ENCODE measurements at places on chromosomes 1 and 21. TPM values are rescaled to one million over a fixed set of nuclear protein-coding genes. Genes with fewer than 3 reads are reported as not detected.

GRCh38 chr21:37224861-37225839 lies 42.0 kb downstream of the VPS26C start:
- no peak for DNase-seq

DNA sequence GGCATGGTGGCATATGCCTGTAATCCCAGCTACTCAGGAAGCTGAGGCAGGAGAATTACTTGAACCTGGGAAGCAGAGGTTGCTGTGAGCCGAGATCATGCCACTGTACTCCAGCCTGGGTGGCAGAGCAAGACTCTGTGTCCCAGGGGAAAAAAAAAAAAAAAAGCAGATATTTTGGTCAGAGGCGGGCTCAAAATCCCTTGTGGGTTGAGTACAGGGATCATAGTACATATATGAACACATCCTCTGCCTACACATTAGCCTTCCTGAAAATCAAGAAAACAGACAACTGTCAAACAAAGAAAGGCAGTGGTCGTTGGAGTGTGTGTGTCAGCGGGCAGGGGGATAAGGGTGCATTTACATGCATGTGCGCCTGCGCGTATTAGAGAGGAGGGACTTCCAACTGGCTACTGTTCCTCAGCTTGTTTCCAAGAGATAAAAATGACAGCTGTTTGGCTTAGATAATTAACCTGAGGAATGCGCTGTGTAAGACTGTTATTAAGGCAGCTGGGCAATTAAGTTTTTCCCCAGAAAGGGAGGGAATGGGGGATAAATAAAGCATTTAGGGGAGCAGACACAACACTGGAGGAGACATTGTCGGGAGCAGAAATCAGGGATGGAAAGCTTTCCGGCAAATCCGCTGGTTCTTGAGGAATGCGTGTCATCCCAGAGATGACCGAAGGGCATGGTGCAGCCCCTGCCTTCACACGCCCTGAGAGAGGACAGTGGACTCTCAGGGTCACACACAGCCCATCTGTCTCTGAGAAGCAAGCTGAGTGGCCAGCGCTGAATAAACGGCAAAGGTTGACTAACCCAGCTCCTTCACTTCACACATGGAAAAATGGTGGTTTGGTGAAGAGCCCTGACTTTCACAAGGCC lies 6.4 kb downstream of the LAMB3 start:
- no peak for DNase-seq

DNA sequence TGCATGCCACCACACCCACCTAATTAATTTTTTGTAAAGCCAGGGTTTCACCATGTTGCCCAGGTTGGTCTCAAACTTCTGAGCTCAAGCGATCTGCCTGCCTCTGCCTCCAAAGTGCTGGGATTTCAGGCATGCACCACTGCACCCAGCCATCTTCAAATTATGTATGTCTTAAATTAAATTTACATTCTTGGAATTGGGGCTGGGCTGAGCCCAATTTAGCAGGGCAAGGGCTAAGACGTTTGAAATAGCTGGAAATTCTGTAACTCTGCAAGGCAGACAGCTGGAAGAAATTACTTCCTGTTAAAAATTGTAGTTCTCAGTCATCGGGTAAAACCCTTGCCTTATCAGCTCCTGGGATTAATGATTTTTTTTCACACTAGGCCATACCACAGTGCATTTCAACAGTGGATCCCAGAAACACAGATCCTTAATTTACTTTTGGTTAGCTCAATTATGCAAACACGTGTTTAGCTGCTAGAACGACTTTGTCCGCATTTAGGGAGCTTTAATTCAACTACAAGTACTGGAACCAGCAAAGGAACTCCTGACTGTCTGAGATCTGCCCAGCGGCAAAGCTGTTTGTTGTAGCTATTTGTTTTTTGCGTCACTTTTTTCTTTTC lies 83.3 kb downstream of the OLFML3 start:
- no peak for DNase-seq

DNA sequence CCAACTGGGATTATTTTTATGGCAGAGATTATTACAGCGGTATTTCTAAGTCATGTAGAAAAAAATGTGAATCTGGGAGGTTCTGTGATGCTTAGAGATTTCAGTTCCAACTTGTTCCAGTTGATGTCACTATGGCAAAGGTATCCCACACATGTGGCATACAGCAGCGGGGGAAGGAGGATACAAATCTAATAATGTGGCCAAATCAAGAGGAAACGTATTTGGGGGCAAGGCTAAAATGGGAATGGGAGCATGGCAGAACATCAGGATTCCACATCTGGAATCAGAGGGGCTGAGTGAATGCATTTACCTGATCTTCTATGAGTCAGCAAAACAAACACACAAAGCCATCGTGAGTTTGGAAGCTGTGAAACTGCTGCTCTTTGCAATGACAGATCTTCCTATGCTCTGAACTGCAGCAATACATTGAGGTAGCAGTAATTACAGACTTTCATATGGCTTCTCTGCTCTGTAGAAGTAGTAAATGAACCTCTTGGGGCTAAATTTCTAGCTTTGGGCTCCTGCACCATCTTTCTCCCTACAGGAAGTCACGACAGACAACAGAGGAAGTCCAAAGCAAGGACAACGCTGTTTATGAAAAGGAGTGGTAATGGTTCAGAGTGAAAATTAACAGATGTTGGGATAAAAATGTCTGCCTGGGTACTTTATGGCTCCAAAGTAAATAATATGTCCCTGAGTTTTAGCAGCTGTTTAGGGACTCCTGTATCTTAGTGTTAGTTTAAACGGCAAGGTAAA lies 55.5 kb downstream of the GABPA start:
- no peak for DNase-seq

DNA sequence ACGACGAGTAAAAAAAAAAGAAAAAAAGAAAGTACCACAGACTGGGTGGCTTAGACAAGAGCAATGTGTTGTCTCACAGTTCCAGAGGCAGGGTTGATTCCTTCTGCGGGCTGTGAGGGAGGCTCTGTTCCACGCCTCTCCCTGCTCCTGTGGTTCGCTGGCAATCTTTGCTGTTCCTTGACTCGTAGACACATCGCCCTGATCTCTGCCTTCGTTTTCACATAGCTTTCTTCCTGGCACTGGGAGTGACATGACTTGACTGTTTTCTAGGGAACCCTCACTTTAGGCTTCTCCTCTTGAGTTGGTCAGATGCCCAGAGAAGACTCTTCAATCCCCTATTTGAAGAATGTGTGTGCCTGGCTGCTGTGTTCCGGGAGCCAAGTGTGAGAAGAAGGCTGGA lies 133.6 kb downstream of the TM2D1 start:
- DNase-seq, result no peak

DNA sequence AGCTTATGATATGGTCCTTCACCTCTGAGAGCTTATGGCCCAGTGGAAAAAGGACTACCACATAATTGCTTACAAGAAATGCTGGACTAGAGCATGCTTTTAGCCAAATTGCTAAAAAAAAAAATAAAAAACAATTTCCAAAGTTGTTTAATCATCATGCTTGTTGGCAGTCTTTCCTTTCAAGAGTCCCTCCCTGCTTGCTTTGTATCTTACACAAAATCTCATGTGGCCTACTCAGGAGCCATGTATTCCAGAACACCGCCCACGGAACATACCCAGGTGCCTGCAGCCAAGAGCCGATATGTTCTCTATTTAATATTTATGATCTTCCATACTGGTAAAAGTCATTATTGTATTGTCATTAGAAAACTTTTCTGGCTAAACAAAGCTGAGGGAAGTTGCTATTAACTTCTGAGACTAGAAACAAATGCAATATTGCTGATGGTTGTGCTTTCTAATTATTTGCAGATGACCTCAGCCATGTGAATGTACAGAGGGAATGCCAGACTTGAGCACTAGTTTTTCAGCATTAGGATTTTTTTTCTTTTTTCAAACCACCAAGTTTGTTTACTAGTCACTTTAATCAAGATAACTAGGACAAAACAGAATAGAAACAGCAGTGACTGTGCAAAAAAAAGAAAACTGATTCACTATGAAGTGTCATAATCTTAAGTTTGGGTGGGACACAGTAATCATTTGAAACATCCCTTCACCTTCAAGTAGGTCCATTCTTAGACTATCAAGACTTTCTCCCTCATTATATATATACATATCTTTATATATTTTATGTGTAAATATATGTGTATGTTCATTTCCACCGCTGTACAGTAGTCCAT lies 129.3 kb upstream of the GORAB start:
- DNase-seq, result no peak

GRCh38 chr1:51840743-51841461 lies 37.6 kb downstream of the NRDC start:
- DNase-seq, result no peak

- DNase-seq, result no peak
Observed at GRCh38 chr21:22438428-22439086, 1440.3 kb downstream of the NCAM2 start.

- DNase-seq, result no peak
Observed at GRCh38 chr1:235908742-235909520, 42.2 kb upstream of the LYST start.

DNA sequence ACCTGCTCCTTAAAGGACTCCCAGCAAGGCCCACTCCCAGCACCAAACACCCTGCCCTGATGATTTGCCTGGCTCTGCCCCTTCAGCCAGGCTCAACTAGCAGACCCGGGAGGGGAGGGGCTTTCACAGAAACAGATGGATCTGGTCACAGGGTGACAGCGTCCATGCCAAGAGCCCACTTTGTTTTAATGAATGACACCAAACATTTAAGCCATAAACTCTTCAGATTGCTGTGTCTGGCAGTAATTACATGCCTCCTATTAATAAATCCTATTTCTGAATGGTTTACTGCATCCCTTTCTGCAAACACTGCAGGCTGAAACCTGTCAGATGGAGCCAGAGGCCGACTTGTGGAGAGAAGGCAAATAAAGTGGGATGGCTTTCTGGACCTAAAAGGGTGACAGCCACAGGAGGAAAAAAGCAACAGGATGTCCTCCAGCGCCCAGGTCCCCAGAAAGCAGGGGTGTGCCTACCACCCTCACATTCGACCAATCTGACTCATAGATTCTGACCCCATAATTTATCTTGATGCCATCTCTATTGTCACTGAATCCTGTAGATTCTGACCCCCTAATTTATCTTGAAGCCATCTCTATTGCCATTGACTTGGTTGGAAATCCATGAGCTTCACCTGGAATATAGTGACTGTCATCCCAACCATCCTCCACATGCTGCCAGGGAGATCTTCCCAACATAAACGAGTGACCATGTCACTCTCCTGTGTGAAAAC lies 200.9 kb downstream of the PLPP3 start:
- DNase-seq, result no peak

DNA sequence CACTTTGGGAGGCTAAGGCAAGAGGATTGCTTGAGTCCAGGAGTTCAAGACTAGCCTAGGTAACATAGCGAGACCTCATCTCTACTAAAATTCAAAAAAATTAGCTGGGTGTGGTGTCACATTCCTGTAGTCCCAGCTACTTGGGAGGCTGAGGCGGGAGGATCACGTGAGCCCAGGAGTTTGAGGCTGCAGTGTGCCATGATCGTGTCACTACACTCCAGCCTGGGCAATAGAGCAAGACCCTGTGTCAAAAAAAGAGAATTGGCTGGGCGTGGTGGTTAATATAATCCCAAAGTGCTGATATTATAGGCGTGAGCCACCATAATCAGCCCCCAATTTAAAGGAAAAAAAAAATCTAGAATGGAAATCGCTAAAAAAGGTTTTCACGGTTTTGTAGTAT lies 7.0 kb downstream of the MACO1 start:
- DNase-seq, result no peak

MRPS21 gene
- total RNA-seq, result 45.6 TPM

PTCH2 gene
- 2.7 TPM for total RNA-seq

PDE4B gene
- 6.6 TPM for total RNA-seq

IQCC gene
- 1.9 TPM for total RNA-seq

KHDRBS1 gene
- total RNA-seq, result 90.5 TPM
